ENCODE measurements at places on chromosomes 11 and 22.

GRCh38 chr11:70456921-70457532 is 58.7 kb downstream of the CTTN start:
- DNase-seq, result no peak

DNA sequence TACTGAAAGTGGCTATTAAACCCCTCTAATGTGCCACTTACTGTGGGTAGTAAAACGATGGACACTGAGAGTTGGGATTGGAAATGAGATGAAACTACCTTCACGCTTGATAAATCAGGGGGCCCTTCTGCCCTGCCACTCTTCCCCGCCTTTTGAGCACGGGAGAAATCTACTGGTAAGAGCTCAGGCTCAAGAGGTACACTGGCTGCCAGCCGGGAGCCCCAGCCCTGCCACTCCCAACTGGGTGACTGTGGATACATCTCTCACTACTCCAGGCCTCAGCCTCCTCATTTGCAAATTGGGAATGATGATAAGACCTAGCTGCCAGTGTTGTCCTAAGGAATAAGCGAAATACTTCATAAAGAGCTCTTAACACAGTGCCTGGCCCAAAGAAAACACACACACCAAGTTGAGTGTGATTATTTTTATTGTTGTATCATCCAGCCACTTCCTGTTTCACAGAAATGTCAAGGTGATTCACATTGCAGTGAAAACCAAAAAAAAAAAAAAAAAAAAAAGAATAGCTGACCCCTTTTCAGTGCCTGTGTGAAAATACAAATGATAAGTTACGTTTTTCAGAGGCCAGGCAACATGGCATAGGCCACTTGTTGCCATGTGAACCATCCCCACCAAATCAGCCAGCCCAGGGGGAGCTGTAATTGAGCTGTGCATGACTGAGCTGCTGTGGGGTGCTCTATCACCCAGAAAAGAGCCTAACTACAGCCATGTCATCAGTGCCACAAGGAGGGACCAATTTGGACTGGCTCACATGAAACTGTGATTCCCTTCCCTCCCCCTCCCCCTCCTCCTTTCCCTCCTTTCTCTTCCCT is 4.4 kb upstream of the ZNRD2 start:
- no peak for DNase-seq

DNA sequence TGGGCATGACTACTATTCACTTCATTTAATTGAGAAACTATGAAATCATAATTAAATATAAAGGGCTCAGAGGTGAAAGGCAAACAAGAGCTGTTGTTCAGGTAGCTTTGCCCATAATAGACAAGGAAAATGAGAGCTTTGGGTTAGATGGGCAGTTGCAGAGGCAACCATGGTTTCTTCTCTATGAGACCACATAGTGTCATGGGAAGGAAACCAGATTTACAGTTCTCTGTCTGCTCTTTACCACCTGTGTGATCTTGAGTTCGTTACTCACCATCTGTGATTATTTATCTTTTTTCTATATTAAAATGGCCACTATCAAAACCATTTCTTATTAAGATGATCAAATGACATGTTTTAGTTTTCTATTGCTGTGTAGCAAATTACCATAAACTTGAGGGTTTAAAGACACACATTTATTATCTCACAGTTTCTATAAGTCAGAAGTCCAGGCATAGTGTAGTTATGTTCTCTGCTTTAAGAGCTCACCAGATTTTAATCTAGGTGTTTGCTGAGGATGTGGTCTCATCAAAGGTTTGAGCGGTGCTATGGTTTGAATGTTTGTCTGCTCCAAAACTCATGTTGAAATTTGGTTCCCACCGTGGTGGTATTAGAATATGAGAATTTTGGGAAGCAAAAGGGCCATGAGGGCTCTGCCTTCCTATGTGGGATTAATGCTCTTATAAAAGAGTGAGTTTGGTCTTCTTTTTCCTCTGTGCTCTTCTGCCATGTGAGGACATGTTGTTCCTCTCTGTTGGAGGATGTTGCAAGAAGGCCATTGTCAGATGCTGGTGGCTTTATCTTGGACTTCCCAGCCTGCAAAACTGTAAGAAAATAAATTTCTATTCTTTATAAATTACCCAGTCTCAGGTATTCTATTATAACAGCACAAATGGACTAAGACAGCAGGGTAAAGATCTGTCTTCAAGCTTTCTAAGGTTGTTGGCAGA is 38.2 kb downstream of the OR2AG2 start:
- DNase-seq, result no peak

DNA sequence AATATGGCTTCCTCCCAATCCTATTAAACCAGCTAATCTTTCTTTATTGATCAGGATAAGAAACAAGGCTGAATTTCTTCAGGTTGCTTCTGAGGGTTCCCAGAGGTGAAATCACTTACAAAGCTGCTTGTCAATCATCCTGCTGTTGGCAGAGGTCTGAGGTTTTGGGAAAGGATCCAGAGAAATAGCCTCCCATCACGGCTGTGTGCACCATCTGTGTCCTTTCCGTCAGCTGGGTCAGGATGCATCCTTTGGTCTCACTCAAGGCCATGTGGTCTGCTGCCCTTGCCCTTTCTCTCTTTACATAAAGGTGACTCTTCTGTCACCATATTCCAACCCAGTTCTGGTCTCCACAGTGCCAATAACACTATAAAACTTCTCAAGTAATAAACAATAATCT is 113.4 kb upstream of the TEAD1 start:
- DNase-seq, result no peak

- no peak for DNase-seq
Measured at GRCh38 chr11:116257092-116257491, 515.7 kb downstream of the BUD13 start.

DNA sequence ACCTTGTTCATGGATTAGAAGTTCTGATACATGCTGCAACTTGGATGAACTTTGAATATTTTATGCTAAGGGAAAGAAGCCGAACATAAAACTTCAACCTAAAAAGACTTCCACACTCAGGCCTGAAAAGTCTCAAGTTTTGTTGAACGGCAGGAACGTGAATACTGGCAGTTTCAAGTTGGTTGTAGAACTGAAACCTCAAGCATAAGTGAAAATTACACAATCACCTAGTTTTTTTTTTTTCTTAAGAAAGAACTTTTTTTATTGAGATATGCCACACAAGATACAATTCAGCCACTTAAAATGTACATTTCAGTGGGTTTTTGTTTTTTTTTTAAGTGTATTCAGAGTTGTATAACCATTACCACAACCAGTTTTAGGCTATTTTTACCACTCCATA is 50.8 kb upstream of the ADORA2A start:
- DNase-seq, result no peak

- DNase-seq, result peak; percentile 43
Measured at GRCh38 chr22:37643225-37643847, 3.9 kb downstream of the SH3BP1 start.

DNA sequence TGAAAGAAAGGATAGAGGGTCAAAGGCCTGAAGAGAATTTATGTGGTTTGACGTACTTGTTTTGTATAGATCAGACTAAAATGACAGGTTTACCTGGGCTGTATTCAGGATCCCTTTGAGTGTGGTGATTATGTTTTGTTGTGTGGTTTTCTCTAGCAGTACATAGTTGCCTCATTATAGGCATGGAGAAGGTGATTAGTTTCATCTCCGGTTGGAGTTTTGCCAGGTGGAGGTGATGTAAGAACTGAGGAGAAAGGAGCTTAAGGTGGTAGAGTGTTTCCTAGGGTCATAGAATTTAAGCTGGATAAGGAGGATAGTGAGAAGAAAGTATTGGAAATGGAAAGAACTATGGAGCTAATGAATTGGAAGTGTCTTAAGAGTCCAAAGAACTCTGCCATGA is 229.0 kb downstream of the TMEM135 start:
- no peak for DNase-seq

GRCh38 chr11:27582621-27583020 is 76.1 kb upstream of the LIN7C start:
- DNase-seq, result no peak

All from NCI-H2171 (cell line).